Cerebellar cortex (tissue), 1 donor: ENCODE measurements at places on chromosomes 16 and 17.

GRCh38 chr17:27352448-27353032 is 58.6 kb downstream of the WSB1 start:
- no peak for DNase-seq

GRCh38 chr17:82613283-82614094 is 34.8 kb downstream of the WDR45B start:
- DNase-seq = no peak

DNA sequence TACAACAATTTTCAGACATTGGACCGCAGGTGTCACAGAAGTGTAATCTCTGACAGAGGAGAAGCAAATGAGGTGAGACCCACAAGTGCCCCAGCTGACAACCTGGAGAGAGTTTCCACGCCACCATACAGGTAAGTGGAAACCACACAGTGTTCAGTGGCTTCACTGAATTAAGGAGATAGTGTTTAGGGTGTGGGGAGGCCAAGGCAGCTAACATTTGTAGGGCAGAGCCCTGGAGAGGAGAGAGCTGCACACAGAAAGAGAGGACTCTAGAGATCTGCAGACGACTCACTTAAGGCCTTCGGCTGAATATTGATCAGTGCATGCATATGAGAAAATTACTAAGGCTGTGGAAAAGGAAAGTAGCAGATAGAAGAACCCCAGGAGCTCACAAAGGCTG is 228.9 kb upstream of the TNRC6C start:
- DNase-seq = no peak

DNA sequence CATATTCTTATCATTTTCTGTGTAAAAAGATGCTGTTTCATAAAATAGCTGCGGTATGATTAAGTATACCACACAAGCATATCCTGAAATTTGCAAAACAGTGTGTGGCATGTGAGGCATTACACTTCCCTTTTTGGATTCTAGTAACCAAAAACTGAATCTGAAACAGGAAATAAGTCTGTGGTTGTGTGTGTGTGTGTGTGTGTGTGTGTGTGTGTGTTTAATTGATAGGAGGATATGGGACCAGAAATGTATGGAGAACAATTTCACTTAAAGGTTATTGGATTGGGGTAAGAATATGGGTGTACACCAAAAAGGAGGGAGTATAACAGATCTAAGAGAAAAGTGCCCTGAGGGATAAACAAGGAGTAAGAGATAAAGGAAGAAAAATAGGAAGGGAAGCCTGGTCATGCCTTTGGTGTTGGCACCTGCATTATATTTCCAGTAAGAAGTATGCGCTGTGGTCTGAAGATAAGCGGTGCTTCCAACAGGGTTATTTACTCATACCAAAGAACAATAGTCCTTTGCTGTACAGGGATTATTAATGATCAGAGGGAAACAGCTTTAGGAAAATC is 4.0 kb downstream of the LYRM1 start:
- no peak for DNase-seq

DNA sequence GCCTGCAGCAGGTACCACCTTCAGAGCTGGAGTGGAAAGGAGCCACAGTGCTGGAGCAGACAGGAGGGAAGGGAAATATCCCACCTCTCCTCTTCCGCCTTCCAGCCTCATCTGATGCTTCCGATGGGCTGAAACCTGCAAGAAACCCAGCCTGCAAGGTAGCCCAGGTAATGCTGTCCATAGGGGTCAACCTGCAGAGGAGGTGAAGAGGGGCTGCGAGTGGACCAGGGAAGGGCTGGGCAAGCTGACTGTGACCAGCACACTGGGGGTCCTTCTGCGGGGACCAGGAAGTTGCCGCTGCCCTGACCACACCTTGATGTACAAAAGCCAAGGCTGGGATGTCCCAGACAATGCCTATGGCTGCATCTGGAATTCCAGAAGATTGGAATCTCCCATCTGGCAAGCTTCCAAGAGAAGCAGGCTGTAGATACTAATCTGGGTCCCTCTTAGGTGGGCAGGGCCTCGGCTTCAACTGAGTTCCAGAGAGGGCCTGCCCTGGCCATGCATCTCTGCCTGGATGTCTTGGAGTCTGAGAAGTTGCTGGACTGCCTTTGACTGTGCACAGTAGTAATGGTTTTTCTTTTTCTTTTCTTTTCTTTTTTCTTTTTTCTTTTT is 5.8 kb downstream of the FOXL1 start:
- DNase-seq = no peak

DNA sequence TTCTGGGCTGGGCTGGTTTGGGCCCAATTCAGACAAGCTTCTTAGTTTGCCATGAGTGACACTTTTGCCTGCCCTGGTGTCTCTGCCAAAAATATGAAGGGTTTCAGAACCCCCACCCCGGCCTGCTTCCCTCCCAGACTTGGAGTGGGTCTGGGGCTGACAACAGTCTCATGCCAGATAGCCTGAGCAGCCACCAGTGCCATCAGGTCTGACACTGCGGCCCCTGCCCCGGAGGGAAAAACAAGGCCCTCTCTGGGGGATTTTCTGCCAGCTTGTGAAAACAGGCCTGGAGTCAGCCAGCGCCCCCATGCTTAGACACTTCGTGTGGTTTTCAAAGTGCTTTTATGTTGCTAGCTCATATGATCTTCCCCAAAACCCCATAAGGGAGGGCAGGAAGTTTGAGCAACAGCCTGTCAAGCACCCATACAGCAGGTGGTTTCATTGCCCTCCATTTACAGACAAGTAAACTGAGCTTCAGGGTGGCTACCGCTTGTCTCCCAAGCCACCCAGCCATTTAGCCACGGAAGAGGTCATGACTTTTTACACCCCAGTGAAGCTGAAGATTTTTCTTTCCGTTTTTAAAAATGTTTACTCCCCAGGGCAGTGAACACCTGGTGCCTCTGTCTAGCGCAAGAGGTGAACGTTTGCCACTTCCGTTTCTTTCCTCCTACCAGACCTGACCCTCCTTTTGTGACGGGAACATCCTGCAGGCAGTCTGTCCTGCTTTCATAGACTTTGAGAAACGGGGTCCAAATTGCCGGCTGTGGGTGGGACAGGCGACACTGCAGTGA is 300.6 kb downstream of the SEC14L1 start:
- peak; percentile 24 for DNase-seq
